ENCODE measurements at places on chromosomes 4 and X. TPM values are rescaled to one million over a fixed set of nuclear protein-coding genes. Genes with fewer than 3 reads are reported as not detected.

DNA sequence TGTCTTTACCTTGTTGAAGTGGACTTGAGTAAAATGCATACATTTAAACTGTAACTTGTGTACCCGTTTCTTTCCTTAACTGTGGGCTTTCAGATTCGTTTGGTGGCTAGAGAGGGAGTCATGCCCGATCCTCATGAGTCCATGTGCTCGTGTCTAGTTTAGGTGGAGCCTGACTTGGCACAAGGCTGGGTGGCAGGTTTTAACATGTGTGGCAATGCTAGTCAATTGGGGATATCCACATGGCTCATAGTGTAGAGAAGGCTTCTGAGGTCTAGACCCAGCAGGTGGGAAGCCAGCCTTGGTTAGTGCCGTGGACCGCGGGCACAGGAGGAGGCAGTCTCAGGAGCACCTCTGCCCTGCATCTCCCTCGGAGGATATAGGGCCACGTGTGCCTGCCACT is 48.5 kb upstream of the CLCN4 start:
- no peak for DNase-seq

GRCh38 chrX:153538424-153538823 is 21.0 kb downstream of the ATP2B3 start:
- no peak for DNase-seq

DNA sequence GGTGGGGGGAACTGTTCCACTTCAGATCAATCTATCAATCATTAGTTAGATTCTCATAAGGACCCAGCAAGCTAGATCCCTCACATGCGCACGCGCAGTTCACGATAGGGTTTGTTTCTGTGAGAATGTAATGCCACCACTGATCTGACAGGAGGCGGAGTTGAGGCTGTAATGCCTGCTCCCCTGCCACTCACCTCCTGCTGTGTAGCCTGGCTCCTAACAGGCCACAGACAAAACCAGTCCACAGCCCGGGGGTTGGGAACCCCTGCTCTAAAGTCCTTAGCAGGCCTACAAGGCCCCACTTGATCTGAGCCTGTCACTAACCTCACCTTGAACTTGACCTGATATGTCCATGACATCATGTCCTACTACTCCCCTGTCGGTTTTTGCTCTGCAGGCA is 30.3 kb downstream of the ARL9 start:
- DNase-seq, result no peak

DNA sequence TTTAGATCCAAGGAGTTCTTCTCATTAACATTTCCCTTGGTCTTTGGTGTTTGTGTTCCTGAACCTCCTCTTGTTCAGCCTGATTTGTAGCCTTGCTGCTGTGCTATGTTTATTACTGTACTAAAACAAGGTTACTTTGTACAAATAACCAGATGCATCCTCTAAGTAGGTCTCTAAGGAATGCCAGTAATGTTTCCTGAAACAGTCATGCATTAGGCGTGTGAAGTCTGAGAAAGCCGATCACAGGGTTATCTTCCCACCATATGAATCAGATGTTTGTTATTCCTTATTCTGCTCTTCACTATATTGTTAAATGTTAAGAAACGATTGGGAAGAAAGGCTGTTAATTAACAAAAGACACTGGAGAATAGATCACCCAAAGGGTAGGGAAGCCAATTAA is 66.9 kb downstream of the GALNTL6 start:
- no peak for DNase-seq

Gene COL25A1
- total RNA-seq, result not detected

Gene TENM3
- 13.8 TPM for total RNA-seq

Data from NCI-H460 (cell line).